ENCODE measurements at places on chromosomes 7 and 10.

GRCh38 chr10:101032637-101033224, 1.7 kb downstream of the SFXN3 start:
- peak; percentile 21 for DNase-seq

- no peak for DNase-seq
These were observed 84.4 kb upstream of the SEM1 start for GRCh38 chr7:96794063-96794462.

DNA sequence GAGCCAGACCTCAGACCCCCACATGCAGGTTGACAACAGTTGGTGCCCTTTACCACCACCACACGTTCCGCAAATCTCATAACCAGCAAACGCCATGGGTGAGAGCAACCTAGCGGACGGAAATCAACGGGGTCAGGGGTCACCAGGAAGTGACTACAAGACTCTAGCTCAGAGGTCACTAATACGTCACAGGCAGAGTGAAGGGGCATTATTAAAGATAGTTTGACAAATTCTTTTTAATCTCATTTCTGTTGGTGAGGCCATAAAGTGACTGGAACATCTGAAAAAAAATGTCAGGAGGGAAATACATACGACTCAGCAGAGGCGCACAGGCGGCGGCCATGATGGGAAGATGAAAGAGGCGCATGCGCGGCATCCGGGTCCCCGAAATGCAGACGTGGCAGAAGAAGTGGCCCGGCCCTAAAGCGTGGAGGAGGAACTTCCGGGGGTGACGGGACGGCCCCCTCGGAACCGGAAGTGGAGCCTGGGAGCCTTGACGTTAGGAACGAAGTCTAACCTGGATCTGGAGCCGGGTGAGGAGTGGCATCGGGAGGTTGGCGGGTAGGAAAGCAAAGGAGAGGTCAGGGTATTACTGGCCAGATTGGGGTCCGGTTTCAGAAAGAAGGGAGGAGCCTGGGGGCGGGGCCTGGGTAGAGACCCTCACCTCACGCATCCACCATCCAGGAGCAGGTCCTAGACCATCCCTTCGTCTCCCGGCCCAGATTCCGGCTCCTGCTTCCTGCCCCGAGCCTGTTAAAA, at the start of gene SEC24C:
SEC24C (plus strand) TSS at position 468 of the 759 bp plus-strand sequence. CDS start 2,461 bp downstream, outside the sequence.
- peak; percentile 83 for DNase-seq

GRCh38 chr7:51146816-51147586, 169.6 kb downstream of the COBL start:
- no peak for DNase-seq

- DNase-seq: no peak
These were observed 93.0 kb upstream of the KCTD7 start for GRCh38 chr7:66535414-66536329.

DNA sequence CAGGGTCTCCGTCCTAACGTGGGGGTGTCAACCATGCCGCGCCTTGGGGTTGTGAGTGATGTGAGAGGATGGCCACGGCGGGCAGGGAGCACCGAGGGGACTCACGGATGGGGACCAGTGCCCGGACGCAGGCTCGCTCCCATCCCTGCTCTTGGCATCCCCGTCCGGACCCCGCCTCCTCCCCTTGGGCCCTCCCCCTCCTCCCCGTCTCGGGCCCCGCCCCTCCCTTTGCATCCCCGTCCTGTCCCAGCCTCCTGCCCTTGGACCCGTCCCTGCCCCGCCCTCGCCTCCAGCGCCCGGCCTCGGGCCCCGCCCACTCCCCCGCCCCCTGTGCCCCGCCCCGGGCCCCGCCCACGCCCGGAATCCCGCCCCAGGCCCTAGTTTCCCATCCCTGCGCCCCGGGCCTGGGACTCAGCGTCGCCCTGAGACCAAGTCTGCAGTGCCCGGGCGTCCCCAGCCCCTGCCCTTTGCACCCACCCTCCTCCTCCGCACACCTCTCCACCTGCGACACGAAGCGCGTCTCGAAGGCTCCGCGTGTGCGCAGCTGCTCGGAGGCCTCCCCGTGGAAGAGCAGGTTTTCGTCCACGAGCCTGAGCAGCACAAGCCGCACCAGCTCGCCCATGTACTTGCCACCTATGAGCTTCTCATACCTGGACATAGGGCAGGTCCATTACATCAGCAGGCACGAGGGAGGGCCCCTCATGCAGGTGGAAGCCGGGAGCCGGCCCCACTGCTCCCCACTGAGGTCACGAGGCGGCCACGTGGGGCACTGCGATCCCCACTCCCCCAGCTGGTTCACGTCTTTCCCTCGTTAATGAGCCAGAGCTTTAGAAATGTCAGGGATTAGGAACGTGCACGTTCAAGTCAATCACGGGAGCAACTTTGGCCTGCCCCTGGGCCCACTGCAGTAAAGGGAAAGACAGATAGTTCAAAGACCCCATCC, 5.1 kb upstream of the MYL7 start:
- peak; percentile 27 for DNase-seq

DNA sequence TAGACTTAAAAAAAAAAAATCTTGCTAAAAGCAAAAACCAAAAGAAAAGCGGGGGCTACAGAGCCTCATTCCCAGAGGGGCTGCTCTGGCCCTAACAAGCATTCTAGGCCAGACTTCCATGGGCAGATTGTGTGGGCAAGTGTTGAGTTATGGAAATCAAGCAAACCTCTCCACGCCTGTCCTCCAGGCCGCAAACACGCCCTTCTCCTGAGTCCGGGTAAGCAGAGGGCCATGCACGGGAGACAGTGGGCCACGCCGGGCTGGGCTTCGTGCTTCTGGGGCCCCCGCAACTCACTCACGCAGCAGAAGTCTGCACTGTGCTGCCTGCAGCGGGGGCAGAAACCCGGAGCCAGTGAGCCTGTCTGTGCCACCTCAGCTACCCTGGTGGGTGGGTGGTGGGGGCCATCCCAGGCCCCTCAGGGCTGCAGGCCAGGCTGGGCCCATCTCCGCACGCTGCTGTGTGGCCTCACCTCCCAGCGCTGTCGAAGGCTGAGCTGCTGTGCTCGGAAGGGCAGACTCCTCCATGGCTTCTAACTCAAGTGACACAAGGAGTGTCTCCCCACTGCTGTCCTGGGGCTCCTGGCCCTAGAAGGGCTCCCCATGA, 125.6 kb downstream of the FAM53B start:
- no peak for DNase-seq

DNA sequence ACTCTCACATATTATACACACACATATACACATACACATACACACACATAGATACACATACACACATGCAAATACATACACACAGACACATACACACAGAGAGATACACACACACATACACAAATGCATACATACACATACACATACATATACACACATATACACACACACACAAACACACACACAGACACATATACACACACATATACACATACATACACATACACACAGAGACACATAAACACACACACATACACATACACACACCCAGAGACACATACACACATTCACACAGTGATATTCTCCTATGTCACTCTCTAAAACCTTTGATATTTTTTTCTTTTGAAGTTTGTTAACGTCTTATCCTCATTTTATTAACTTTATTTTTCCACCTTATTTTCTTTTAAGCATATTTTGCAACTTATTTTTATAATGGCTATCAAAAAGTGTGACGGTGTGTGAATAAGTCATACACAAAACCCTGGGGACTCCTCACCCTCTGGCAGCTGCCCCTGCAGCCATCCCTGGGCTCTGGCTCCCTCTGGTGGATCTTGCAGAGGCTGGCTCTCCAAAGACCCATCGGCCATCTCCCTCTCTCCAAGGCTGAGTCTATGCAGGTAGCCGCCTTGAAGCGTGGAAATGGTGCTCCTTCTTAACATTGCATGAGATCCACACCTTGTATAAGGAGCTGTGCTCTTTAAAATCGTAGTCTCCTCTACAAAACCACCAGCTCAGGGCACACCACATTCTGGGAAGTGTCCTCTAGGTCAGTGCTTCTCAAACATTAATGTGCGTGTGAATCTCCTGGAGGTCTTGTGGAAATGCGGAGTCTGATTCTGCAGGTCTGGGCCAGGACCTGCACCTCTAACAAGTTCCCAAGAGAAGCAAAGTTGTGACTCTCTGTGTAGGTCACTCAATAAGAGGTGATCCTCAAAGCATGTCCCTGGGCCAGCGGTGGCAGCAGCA, 4.1 kb upstream of the C10orf120 start:
- peak; percentile 16 for DNase-seq

DNA sequence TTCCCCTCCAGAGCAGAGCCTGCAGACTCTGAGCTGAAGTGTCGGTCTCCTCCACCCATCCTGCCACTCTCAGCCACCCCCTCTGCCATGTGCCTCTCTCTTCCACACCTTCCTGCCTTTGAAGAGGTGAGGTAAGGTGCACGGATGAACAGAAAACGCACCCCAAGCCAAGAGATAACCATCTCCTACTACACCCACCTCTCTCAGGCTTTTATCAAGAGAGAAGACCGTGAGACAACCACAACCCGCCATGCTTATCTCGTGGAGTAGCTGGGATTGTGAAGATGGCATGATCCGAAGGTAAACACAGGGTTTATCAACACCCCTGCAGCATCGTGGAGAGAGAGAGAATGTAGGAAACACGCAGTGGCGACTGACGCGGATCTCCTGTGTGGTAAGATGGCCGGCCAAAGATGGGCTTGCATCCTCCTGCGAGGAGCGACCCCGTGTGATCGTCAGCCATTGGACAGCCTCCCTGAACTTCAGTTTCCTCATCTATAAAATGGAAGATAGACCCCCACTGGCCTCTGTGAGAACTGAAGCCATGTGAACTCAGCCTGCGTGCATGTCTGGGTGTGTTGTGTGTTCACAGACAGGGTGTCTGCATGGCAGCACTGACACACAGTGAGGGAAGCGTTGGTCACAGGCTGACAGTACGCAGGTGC, 219.0 kb downstream of the DIP2C start:
- DNase-seq: no peak

DNA sequence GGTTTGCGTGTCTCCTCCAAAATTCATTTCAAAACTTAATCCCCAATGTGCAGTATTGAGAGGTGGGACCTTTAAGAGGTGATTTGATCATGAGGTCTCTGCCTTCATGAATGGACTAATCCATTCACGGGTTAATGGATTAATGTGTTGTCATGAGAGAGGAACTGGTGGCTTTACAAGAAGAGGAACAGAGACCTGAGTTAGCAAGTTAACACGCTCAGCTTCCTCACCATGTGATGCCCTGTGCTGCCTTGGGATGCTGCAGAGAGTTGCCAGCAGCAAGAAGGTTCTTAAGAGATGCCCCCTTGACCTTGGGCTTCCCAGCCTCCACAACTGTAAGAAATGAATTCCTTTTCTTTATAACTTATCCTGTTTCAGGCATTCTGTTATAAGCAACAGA, 3.7 kb upstream of the TCTN3 start:
- no peak for DNase-seq

GRCh38 chr7:138556771-138557484, 96.9 kb downstream of the TRIM24 start:
- DNase-seq: no peak

GRCh38 chr7:92716825-92717580, 119.4 kb downstream of the CDK6 start:
- DNase-seq: no peak

GRCh38 chr10:69628891-69629290, 1.2 kb upstream of the FAM241B start:
- no peak for DNase-seq

DNA sequence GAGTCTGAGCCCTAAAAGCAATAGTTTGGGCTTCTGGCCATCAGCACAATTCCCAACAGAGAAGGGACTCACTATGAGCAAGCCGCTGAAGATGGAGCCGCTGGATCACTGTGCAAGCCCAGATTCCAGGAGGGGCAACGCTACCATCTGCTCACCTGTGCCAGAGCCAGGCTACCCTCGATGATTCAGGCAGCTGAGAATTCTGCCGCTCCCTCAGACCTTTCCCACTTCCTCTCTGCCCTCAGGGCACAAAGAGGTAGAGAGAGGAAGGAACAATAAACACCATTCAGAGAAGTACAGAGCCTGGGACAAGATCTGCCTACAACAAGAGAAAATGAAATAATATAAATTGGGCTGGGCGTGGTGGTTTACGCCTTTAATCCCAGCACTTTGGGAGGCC, 98.1 kb downstream of the MYOF start:
- no peak for DNase-seq

- no peak for DNase-seq
These were observed 4.1 kb downstream of the ZNF680 start for GRCh38 chr7:64558781-64559180.

GRCh38 chr10:1543596-1543995, 193.7 kb downstream of the ADARB2 start:
- DNase-seq: no peak

DNA sequence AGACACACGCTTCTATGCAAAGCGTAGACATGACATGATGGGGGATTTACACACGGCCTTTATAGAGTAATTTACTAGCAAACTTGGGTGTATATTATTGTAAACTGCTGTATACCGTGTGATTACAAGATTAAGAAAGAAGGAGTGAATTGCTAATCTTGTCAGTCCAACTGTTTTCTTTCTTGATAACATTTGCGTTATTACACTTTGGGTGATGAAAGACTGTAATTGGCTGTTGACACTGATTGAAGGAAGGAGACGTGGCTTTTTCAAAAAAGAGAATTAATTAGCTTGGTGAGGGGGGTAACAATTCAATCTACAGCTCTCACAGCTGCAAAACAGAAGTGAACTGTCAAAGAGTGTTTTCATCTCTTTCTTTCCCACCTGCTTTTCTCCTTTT, 32.7 kb downstream of the SLC35B4 start:
- DNase-seq: no peak

DNA sequence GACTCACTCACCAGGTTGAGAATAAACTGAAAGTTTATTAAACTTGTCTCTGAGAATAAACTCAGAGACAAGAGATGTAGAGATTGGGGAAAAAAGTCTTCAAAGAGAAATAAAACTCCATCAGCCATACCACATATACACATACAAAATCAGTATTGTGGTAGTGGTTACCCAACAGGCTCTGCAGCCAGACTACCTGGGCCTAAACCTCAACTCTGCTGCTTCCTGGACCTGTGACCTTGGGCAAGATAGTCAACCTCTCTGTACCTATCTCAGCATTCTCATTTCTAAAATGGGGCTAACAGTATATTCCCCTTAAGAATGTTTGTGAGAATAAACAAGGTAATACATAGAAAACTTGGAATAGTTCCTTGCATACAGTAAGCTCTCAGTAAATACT, 15.3 kb downstream of the TPK1 start:
- DNase-seq: no peak

DNA sequence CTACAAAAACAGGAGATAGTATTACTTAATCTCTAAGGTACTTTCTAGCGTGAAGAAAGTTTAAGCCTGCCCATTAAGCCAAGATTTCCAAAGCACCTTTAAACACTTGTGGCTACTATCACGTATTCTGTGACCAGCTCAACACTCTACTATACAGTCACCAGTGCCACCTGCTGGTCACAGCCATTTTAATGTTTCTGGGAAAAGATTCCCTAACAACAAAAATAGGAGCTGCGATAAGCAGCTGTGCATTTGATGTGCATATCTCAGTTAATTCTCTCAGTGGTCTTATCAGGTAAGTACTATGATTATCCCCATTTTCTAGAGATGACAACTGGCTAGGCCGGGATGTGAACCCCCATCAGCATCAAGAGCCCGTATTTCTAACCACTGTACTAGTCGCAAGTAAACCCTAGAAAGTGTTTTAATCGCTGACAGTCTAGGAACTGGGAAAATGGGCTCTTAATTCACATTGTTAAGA, 860 bp downstream of the SEC31B start:
- no peak for DNase-seq

GRCh38 chr7:148726385-148726784, 27.7 kb downstream of the CUL1 start:
- no peak for DNase-seq

- no peak for DNase-seq
These were observed 83.8 kb downstream of the CTNNA3 start for GRCh38 chr10:67612176-67612575.
